ENCODE measurements at places on chromosomes 2 and 18. TPM values are rescaled to one million over a fixed set of nuclear protein-coding genes. Genes with fewer than 3 reads are reported as not detected.

DNA sequence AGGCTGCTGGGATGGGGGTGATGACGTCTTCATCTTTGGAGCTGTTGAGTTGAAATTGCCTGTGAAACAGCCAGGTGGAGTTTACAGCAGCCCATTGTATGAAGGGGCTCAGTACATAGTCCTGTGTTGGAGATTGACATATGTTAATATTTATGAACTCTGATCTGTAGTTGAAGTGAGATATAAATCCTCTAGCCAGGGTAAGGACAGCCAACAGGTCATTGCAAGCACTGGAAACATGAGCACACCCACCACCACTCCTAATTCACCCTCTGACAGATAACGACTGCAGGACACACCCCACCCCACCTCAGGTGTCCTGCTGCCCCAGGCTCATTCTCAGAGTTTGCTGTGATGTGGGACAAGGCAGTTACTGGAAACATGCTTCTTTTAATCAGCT lies 112.4 kb upstream of the TRIB2 start:
- no peak for DNase-seq

DNA sequence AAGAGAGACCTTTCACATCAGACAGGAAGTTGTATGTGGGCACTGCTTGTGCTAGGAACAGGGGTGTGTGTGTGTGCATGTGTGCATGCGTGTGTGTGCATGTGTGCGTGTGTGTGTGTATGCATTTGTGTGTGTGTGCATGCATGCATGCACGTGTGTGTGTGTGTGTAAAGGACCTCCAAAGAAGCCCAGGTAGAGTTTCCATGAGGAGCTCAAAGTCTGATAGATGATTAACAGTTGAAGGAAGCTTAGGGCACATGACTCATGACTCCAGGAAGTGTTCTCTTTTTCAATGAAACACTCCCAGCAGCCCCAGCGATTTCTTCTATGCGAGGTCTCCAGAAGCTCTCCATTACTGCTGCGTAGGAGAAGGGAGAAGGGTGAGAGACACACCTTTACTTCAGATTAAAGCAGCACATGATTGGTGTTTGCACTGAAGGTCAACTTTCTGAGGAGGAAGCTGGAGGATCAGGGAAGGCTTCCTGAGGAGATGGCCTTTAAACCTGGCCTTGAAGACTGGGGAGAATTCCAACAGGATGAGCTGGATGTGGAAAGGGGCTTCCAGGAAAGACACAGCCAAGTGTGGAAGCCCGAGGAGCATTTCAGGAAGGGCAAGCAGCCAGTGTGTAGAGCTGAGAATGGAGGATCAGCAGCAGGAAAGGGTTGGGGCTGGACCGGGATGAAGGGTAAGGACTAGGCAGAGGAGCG lies 77.7 kb downstream of the SMAD4 start:
- no peak for DNase-seq

CNTNAP5 gene
- total RNA-seq: not detected

DNA sequence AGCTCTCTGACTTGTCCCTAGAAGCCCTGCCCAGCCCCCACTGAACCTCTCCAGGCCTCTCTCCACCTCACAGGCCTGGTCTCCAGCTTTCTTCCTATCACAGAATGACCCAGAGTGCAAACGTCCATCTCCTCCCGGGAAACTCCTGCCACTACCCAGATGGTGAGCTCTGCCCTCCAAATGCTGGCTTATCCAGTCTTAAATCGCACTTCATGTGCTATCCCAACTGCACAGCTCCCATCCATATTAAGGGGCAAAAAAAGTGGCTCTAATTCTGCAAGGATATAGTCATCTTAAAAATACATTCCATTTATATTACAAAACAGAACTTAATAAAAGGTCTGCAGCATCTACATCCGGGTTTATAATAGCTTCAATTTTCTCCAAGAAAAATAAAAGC lies 70.8 kb upstream of the CDC42EP3 start:
- DNase-seq: no peak

DNA sequence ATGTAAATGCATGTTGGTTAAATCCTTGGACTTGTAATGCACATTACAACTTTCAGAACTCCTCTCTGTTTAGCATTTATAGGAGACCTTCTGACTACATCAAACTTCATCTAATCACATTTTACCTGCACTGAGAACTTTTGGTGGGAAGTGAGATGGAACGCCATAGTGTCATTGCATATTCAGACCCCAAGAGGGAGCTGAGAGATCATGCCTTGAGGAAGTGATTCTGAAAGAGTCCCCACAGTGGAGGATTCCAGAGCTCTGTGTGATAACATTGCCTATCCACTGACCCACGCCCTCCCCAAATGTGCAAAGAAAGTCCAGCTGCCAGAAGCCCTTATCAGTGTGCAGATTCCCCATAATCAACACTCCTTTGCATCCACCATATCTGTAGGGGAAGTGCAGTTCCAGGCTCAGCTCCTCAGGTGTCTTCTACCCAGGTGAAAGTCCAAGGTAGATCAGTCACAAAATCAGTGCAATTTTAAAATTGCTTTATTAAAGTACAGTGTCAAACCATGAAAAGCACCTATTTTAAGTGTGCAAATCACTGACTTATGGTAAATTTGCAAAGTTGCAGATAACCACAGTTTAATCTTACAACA lies 212.4 kb downstream of the RPIA start:
- DNase-seq: no peak

CARF gene
- total RNA-seq: 11.4 TPM

- DNase-seq: no peak
Observed at GRCh38 chr2:173657996-173658717, 303.5 kb downstream of the CDCA7 start.

FAHD2A gene
- total RNA-seq: 19.4 TPM

DNA sequence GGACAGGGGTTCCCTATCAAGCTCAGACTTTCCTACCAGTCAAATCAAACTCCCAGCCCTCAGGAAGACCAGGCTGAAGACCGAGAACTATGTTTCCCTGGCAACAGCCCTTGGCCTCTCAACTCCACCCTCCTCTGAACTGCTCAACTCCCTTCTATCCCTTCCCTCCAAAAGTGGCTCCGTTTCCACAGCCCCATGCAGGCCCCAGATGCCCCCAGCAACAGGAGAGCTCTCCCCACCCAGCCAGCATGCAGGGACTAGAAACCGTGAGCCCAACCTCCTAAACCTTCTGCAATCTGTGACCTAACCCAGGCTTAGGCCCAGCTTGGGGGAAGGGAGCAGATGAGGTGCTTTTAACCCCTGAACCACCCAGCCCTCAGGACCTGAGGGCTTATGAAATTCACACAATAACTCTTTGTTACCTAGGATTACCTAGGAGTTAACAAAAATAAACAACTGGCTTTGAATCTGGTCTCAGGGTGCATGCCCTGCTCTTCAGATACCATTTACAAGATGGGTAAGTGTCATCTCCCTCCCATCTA lies 87.2 kb downstream of the BCL11A start:
- DNase-seq: no peak

DNA sequence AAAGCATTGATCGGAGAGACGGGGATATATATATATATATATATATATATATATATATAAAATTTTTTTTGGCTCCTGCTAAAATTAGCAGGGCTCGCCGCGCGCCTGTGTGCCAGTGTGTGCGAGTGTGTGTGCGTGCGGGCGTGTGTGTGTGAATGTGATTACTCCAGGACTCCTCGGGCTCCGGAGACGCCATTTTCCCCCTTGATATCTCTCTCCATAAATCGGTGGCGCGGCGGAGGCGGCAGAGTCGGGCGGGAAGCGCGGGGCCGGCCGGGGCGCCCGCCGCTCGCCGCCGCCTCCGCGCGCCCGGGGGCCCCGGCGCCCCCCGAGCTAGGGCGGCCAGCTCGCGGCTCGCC lies 795 bp upstream of the SETBP1 start:
- DNase-seq: peak; percentile 67

- DNase-seq: no peak
Observed at GRCh38 chr18:9243029-9243428, 91.5 kb upstream of the TWSG1 start.

KIF1A gene
- 0.24 TPM for total RNA-seq

TUBA3E gene
- not detected for total RNA-seq
